SK-N-DZ (cell line): ENCODE measurements at places on chromosomes 7 and 10.
A peak's percentile ranks its signal among the peaks of the same experiment; 100 is the strongest.

GRCh38 chr7:22561321-22561811 lies 61.4 kb upstream of the STEAP1B start:
- DNase-seq: no peak

GRCh38 chr7:74658178-74659004 lies 873 bp downstream of the GTF2I start:
- peak; percentile 92 for DNase-seq

GRCh38 chr10:129550076-129550475 lies 83.0 kb downstream of the MGMT start:
- DNase-seq: no peak

DNA sequence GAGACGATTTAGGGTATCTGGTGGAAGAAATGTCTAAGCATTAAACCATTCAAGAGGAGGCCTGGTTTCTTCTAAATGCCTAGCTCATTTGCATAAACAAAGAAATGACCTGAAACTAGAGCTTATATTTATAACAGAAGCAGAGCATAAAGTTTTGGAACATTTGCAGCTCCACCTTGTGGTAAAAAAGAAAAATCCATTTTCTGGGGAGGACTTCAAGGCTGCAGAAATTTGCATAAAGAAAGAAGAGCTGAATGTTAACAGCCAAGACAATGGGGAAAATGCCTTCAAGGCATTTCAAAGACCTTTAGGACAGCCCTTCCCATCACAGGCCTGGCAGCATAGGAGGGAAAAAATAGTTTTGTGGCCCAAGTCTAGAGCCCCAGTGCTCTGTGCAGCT lies 362.0 kb downstream of the ZNF248 start:
- peak; percentile 2 for DNase-seq

- no peak for DNase-seq
These were observed 65.1 kb upstream of the EBF3 start for GRCh38 chr10:130029209-130029608.

DNA sequence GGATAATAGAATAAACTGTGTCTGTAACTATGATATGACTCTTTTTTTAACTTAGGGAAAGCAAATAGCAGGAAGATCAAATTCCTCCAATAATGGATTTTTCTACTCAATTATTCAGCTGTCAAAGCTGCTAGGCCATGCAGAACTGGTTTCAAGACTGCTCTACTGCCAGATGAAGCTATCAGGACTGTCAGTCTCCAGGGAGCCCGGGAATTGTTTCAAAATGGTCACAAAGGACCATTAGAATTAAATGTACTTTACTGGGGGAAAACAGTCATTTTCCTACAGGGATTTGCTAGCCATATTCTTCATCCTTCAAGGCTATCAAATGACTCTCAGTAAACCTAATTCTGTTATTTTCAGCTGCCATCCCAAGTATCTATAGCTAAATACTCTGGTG lies 276.3 kb downstream of the LHFPL3 start:
- DNase-seq: no peak

GRCh38 chr7:28160551-28160991 lies 20.0 kb downstream of the JAZF1 start:
- DNase-seq: no peak

- no peak for DNase-seq
These were observed 20.8 kb upstream of the ALOX5 start for GRCh38 chr10:45353186-45353585.

GRCh38 chr10:3625959-3626751 lies 158.9 kb downstream of the KLF6 start:
- DNase-seq: no peak

DNA sequence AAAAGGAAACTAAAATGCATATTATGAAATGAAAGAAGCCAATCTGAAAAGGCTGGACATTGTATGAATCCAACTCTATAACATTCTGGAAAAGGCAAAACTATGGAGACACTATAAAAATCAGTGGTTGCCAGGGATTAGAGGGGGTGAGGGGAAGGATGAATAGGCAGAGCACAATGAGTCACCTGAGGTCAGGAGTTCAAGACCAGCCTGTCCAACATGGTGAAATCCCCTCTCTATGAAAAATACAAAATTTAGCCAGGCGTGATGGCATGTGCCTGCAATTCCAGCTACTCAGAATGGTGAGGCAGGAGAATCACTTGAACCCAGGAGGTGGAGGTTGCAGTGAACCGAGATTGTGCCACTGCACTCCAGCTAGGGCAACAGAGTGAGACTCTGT lies 324.8 kb upstream of the PHYHIPL start:
- no peak for DNase-seq

- DNase-seq: no peak
These were observed 35.1 kb downstream of the SDK1 start for GRCh38 chr7:3336042-3336665.

DNA sequence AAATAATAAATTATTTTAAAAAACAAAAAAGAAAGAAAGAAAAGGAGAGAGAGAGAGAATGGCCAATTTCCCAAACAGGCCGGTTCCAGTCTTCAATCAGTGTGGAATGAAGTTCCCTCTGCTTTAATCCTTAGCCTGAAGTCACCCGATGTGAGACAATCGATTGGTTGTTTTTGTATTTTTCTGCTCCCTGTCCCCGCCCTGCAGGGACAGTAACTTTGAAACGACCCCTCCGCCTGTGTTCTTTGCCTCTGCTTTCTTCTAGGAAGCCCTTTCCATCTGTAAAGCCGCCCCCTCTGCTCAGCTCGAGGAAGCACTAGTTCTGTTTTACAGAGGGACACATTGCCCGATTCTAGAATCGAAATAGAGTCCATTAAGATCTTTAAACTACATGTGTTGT lies 33.4 kb downstream of the FOXL3 start:
- no peak for DNase-seq

- DNase-seq: no peak
These were observed 110.9 kb downstream of the COL13A1 start for GRCh38 chr10:69912589-69912988.

DNA sequence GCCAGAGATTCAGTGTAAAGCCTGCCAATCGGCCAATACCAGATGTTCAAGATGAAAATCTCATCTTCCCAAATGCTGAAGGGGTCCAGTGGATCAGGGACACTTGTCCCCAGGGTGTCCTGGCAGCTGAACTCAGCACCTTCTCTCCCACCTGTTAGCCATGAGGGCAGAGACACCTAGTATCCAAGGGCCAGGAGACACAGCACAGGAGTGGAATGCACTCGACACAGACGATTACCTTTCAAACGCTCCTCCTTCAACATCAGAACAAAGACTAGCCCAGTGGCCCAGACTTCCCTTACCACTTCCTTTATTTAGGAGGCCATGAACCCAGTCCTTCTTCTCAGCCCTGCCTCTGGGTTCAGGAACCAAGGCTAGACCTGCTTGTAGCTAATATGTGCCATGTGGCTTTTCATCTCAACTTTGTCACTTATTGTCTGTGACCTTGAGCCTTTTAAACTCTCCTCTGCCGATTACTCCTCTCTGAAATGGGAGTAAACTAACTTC lies 180.3 kb upstream of the PLXNA4 start:
- DNase-seq: no peak

GRCh38 chr7:20578257-20578771 lies 37.2 kb upstream of the ABCB5 start:
- no peak for DNase-seq

- DNase-seq: no peak
These were observed 98.0 kb upstream of the FAM171A1 start for GRCh38 chr10:15469111-15469510.

- no peak for DNase-seq
These were observed 12.6 kb downstream of the TBATA start for GRCh38 chr10:70772627-70773026.

DNA sequence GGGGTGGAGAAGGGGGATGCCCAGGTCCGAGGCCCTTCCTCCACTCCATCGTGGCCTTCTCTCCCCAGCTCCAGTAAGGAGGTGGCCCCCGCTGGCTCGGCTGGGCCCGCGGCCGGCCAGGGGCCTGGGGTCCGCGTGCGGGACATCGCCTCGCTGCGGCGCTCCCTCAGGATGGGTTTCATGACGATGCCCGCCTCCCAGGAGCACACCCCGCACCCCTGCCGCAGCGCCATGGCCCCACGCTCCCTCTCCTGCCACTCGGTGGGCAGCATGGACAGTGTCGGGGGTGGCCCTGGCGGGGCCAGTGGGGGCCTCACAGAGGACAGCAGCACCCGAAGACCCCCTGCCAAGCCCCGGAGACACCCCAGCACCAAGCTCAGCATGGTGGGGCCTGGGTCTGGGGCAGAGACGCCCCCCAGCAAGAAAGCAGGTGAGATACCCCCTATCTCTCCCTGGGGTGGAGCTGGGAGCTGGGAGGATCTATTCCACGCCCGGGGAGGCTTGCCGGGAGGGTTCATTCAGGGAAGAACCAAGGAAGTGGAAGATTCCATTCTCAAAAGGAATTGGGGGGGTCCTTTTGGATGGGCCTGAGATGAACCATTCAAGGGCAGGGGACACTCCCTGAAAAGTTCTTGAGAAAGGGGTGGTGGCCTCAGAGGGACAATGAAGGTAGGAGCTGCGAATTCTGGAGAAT lies 3.2 kb downstream of the NYAP1 start:
- peak; percentile 60 for DNase-seq

GRCh38 chr7:111290419-111290818 lies 199.5 kb downstream of the LRRN3 start:
- DNase-seq: peak; percentile 94

GRCh38 chr10:60397792-60398191 lies 8.1 kb upstream of the ANK3 start:
- DNase-seq: no peak

DNA sequence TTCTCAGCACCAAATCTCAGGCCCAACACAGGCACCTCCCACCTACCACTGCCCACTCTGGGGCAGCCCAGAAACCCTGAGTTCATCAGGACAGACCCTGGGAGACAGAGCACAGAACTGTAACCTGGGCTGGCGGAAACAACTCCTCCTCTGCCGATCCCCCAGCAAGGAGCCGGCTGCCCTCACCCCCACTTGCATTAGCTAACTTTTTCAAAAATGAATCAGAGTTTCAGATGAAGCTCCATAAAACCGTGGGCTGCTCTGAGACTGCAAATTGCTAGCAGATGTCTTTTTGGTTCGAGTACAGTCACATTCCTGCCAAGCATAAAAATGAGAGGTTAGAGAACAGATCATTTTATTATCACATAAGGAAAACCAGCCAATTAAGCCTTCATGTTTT lies 93.4 kb upstream of the PARD3 start:
- no peak for DNase-seq

- no peak for DNase-seq
These were observed 7.2 kb downstream of the PRSS58 start for GRCh38 chr7:142250705-142251104.

DNA sequence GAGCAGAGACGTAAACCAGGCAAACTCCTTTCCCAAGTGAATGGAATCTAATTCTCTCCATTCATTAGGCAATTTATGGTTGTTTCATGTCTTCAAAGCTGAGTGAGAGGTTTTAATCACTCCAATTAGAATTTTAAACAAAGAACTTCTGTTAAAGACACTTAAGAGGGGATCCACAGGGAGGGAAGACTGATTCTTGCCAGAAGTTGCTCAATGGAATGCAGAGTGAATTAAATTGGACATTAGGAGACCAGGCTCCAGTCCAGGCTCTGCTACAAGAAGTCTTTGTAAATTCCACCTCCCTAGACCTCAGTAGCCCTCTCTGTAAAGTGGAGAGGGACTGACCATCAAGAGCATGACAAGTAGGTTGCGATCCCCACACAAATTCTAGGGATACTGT lies 130.7 kb upstream of the TMEM72 start:
- DNase-seq: no peak

DNA sequence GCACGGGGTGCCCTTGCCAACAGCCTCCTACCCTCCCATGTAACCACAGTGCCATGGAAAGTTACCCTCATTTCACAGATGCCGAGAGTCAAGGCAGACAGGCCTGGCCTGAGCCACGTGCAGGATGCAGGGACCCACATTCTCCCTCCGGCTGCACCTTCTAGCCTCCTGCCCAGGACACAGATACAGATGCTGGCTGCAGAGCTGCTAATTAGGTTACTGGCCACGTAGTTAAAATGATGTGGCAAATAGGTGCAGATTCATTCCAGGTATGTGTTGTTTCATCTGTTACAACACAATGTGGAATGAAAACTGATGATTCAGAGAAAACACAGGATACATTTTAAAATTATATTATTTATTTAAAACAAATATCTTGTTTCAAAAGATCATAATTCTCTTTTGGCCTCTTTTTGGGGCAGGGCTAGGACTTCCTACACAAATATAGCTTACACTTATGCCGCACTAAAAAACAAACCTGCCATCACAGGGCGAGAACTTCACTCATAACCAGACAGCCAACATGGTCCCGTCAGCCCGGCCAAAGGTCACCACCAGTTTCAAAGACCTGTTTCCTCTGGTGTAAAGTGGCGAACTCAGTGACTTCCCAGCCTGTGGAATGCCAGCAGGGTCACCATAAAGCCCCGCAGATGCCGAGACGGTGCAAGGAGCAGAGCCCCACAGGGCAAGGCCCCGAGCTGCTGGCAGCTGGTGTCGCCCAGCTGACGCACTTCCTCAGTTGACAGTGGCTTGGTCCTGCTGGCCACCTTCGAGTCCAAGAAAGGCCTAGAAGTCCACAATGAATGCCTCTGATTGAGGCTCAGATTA lies 83.5 kb downstream of the TNS3 start:
- peak; percentile 54 for DNase-seq
